Fibroblast of skin of abdomen (primary cell): ENCODE measurements at places on chromosomes 7 and 10.

GRCh38 chr7:92064438-92065029, 69.7 kb downstream of the CYP51A1 start:
- DNase-seq, result no peak

GRCh38 chr7:4840079-4840501, 21.7 kb downstream of the PAPOLB start:
- no peak for DNase-seq

DNA sequence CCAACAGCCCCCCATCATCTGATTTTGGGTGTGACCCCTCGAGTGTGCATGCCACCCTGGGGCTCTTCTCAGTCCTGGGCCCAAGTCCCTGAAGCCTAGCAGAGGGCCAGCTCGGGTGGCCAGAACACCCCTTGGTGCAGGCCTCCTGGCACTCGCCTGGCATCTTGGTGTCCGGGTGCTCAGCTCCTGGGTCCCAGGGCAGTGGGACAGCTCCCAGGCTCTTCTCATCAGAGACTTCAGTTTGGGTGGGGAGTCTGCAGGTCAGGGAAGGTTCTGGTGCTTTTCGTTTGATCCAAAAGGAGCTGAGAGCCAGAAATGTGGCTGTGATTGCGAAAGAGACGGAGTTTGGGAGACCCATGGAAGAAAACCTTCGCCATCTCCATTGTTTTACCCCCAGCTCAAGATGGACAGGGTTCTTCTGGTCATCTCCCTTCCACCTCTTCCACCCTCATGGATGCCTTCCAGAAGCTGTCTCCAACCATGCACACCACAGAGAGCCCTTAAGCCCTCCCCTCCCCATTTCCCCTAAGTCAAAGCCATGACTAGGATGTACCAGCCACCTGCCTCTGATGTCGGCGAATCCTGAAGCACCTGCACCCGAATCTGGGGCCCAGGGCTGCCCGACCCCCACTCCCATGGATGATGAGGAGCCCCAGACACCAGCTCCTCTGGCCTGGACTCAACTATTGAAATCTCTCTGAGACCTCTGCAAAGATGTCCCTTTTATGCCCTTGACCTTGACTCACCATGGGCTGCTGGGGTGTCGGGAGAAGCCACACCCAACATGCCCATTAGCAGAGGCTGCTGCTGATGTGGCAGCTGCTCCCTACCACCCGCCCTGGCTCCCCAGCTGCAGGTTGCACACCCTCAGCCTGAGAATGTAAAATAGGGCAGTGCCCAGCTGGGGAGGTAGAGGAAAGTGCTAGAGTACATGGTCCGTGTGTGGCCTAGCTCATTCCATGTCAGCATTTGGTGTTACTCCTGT, 55.3 kb downstream of the ADCYAP1R1 start:
- no peak for DNase-seq

- no peak for DNase-seq
These were observed 10.2 kb downstream of the CPA4 start for GRCh38 chr7:130303127-130303526.

DNA sequence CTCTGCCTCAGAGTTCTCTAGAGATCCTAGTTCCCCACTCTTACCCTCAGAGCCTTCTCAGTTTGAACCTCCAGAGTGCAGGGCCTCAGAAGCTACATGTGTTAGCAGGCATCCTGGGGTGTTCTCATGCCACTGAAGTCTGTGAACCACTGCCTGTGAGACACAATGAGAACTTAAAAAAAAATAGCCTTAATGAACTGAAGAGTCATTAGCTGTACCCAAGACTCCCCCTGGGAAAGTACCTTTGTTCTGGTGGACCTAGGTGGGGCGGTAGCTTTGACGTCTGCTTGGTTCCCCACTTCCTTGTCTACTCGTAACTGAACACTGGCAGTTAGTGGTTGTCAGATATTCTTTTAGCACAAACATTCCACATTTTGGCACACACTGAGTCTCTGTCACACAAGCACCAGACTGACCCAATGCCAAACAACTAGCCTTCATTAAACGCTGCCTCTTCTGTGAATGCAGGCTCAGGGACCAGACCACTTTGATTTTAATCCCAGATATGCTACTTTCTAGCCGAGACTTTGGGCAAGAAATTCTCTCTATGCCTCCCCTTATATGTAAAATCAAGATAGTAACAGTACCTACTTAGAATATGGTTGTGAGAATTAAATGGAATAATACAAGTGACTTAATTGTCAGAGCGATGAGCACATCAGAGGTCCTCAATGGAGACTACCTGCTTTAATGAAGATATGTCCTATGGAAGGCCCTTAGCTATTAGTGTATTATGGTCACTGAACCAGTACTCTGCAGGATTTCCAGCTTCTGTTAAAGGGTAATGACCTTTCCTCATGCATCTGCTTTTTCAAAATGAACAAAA, 75.3 kb upstream of the CC2D2B start:
- DNase-seq, result no peak

GRCh38 chr10:117432866-117433265, 57.6 kb upstream of the PDZD8 start:
- DNase-seq, result no peak

GRCh38 chr10:20809631-20810030, 87.5 kb downstream of the NEBL start:
- peak; percentile 66 for DNase-seq

DNA sequence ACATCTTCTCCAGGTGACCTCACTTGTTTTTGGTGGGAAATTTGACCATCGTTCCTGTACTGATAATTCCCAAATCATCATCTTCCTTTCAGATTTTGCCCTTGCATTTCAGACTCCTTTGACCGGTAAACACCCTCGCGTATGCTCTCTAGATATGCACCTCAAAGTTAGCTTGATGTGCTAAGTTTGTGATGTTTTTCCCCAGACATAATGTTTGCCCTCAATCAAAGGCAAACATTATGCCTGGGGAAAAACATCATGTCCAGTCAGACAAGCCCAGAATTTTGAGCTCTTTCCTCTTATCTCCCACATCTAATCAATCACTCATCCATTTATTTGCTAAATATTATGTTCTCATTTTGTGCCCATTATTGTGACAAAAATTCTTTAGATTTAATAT, 26.2 kb downstream of the CCSER2 start:
- no peak for DNase-seq

DNA sequence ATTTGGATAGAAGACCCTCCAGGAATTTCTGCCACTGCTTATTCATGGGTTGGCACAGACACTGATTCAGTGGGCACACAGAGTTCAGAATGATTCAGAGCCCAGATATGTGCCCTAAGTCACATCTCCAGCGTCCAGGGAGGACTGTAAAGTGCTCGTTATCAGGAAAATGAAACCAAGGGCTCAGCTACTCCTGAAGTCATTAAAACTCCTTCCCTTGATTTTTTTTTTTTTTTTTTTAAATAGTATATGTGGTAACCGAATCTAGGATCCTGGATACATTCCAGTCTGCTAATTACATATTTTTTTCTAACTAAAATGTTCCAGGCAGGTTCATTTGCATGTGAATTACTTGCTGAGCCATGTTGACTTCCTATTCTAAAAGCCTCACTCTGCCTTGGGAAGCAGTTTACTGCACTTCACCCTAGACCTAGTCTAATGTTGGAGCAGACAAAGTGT, 34.7 kb downstream of the MET start:
- DNase-seq, result peak; percentile 31

DNA sequence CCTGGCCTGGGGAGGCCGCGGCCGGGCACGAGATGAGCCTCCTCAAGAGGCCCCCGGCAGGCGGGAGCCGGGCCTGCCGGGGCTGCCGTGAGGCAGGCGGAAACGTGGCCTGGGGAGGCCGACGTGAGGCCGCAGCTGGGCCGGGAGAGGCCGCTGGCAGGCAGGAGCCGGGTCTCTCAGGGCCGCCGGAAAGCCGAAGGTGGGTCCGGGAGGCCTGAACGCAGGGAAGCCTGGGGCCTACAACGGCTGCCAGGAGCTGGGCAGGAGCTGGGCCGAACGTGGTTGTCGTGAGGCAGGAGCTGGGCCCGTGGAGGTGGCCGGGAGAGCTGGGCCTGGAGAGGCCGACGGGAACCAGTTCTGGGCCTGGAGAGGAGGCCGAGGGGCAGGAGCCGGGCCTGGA, 171.9 kb downstream of the TPST1 start:
- no peak for DNase-seq

- peak; percentile 45 for DNase-seq
These were observed 23.6 kb upstream of the VPS41 start for GRCh38 chr7:38932509-38933168.

GRCh38 chr10:101304316-101304715, 49.6 kb upstream of the BTRC start:
- DNase-seq, result no peak

- DNase-seq, result no peak
These were observed 790.7 kb upstream of the COBL start for GRCh38 chr7:52107355-52107754.

DNA sequence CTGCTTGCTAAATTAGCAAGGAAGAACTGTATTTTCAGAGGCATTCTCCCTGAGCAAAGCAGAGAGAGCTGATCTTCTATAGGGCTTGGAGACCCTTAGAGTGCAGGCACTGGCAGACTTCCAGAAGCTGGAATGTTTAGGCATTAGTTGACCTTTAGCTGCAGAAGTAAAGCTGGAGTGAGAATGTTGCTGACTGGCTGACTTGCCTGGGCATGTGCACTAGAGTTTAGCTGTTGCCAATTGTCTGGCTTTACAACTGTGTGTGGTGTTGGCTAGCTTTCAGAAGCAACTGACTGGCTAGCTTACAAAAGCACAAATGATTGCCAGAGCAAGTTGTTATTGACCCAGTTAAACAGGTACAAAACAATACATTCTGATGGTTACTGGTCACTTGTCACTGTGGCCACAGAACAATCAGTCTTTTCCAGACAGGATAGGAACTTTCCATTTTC, 25.1 kb downstream of the FAM13C start:
- DNase-seq, result peak; percentile 91

GRCh38 chr10:119231654-119232053, 24.3 kb downstream of the GRK5 start:
- DNase-seq, result no peak

- DNase-seq, result no peak
These were observed 428.5 kb downstream of the RPS24 start for GRCh38 chr10:78462176-78462575.

GRCh38 chr7:98281757-98282606, 496 bp downstream of the BRI3 start:
- DNase-seq, result no peak

DNA sequence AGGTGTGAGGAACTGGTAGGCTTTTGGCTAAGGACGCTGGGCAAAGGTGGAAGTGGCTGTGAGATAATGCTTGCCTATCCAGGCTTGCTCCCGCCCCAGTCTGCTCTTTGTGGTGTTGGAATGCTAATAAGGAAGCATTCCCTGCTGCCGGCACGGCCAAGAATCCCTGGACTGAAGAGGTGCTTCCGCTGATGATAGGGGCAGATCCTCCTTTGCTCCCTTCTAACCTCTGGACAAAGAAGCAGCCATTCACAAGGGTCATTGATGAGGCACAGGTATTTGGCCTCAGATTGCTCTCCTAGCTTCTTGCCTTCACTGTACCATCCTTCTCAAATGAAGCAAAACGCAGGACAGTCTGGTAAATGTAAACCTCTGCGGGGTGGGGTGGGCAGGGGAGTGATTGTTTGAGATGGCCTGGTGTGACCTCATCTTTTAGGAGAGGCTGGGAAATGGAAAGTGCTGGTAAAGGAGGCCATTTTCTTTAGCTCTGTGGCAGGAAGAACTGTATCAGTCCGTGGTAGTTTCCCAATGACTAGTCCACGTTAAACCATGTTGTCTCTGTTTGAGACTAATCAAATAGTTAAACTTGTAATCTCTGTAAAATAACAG, 1.7 kb downstream of the PGAM1 start:
- peak; percentile 51 for DNase-seq

DNA sequence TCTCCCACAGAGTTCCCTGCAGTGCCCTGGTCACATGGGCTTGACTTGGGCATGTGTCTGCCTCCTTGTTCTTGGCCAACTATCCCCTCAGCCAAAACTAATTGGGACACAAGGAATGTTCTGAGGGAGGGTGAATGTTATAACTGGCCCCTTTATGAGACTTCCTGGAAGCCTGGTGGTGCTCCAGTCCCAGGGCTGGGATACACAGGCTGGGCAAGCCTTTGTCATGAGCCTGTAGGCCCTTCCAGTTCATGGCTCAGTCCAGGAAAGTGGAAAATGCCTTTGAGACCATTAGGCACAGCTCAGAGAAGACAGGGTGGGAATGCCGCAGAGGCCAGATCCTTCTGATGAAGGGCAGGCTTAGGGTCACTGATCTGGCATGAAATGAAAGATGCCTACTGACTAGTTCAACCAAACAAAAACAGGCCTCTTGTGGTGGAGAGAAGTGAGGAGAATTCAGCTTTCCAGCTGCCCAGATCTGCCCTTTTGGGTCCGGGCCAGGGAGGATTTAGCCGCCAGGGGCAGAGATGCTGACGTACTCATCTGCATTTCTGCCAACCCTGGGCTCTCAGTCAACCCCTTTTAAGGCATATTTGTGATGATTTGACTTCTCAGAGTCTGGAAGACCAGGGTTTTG, 961.5 kb downstream of the KCNMA1 start:
- no peak for DNase-seq

GRCh38 chr7:98836811-98837629, 32.8 kb downstream of the TMEM130 start:
- peak; percentile 30 for DNase-seq

DNA sequence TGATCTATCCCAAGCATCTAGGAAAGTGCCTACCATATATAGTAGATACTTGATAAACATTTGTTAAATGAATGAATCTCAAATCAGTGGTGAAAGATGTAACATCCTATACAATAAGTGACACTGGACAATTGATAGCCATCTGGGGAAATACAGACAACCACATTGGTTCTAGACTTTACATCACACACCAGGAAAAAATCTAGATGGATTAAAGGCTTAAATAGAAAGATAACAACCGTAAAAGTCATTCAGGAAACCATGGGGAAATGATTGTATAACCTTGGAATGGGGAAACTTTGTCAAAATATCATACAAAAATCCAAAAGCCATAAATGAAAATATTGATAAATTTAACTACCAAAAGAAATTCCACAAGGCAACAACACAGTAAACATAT, 7.0 kb upstream of the GARIN1A start:
- DNase-seq, result peak; percentile 9

DNA sequence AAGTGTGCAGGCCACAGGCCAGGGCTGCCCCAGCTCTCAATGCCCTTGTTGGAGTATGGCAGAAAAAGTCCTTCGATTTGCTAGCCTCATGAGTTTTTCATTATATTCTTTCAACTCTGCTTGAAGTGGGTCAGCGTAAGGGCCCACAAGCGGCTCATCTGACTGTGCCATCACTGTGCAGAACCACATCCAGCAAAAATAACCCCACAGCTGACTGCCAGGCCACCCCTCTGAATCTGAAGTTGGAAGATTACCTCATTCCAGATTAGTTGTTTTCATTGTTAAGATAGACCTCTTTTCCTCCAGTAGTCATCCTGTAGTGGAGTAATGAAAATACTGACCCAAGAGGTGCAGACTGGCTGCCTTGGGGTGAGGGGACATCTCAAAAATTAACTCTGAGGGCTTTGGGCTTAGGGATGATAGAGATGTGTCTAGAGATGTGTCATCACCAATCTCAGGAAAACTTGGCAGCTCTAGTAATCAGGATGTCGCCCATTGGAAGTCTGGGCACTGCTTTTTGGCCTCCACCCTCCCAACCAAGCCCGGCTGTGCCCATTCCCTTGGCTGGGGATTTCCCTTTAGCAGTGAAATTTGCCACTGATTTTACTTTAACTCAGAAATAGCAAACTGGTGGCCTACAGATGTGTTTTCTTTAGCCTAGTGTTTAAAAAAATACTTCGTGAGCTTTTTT, 164.3 kb downstream of the LCOR start:
- DNase-seq, result no peak
